ENCODE measurements at places on chromosomes 7 and 10.
A peak's percentile ranks its signal among the peaks of the same experiment; 100 is the strongest.

- peak; percentile 44 for DNase-seq
These were observed 728 bp downstream of the CAV2 start for GRCh38 chr7:116500078-116500853.

- no peak for DNase-seq
These were observed 430.1 kb upstream of the ETV1 start for GRCh38 chr7:14419531-14419930.

DNA sequence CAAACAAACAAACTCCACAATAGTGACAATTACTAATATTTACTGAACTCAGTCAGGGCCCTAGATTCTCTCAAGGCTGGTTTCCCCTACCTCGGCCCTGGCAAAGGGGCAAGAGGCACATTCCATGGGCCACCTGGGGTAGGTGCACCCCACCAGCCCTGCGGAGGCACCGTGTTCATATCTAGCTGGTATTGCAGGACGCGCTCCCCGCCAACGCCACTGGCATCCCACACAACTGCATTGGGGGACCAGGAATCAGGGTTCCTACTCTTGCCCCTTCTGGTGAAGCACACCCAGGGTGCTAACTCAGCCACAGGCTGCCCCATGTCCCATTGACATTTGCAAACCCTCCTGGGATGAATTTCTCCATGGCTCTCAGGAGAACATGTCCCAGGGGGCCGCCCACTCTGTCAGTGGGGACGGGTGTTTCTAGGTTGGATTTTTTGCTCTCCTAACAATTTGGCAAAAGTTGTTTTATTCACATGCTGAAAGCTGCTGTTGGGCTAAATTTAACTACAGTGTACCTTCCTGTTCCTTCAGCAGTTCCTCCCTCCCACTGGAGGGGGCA lies 76.7 kb downstream of the ZRANB1 start:
- no peak for DNase-seq

DNA sequence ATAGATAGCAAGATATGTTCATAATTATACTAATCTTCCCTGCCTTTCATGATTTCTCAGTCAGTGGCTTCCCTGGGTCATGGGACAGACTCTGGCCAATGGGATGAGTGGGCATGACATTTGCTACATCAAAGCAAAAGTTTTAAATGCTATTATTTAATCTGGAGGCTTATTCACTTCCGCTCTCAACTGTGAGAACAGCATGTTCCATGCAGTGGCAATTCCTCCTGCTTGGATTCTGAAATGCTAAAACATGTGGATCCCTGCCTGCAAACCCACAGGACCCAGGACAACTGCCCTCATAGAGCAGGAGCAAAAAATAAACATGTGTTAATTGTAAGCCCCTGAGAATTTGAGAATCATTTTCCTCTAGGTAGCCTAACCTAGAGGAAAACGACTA lies 1412.4 kb upstream of the CELF2 start:
- no peak for DNase-seq

DNA sequence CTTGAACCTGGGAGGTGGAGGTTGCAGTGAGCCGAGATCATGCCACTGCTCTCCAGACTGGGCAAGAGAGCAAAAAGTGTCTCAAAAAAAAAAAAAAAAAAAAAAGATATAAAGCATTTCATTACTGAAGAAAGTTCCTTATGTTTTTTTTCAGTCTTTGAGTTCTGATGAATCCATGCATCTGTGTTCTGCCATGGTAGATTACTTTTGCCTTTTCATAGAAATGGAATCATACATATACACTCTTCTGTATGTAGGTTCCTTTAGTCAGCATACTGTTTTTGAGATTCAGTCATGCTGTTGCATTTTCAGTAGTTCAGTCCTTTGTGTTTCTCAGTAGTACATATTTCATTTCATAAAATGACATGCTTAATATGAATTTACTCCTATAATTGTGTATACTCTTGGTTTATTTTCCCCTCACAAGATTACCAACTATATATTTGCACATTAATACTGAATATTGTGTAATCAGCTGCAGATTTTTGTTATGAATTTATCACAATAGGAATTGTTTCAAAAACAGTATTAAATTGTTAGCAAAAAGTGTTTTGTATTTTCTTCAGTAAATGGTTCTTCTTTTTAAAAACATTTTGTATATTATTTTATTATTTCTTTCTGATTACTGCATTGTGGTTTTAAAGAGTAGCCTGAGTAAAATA lies 2.8 kb upstream of the ZNF777 start:
- DNase-seq = no peak

DNA sequence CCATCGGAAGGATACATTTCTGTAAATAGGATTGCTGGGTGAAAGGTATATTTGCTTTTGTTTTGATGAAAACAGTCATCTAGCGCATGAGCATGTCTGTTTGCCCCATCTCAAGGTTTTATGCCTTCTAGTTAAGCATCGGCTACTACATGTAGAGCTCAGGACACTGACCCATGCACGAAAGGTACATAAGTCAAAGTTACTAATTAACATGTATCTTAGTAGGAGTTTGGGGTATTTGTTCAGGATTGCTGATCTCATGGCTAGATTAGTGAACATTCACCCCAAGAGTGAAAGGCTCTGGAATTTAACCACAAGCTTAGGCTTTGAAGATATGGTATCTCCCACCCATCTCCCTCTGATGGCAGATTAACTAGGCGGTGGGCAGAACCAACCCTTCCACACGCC lies 91.5 kb downstream of the RBM20 start:
- no peak for DNase-seq

DNA sequence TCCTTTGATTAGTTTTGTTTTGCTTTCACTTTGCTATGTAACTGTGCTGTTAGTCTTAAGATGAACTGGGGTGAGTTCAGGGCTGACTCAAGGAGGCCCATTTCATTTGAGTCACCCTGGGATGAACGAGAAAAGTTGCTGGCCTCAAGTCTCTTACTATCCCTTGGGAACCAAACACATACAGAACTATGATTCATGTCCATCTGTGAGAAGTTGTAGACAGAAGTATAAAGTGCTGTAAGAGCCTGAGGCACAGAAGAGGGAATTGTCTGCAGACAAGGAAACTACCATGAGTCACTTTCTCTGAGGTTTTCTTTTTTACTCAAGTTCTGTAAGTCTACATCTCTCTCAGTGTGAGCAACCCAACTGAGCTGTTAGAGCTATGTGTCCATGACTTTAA lies 179.8 kb upstream of the CSTF2T start:
- DNase-seq = peak; percentile 7

GRCh38 chr10:122267849-122268737 lies 3.0 kb upstream of the BTBD16 start:
- peak; percentile 20 for DNase-seq

- DNase-seq = no peak
These were observed 448.7 kb upstream of the POM121L12 start for GRCh38 chr7:52586704-52587103.

- DNase-seq = no peak
These were observed 28.8 kb upstream of the ICA1 start for GRCh38 chr7:8290645-8291308.

- no peak for DNase-seq
These were observed 65.0 kb downstream of the FBXL13 start for GRCh38 chr7:103009466-103010185.

- no peak for DNase-seq
These were observed 130.0 kb downstream of the AUTS2 start for GRCh38 chr7:69728304-69728703.

- DNase-seq = no peak
These were observed 478 bp upstream of the ZNF22 start for GRCh38 chr10:45000138-45000751.

- DNase-seq = no peak
These were observed 5.4 kb downstream of the EMX2 start for GRCh38 chr10:117547716-117548668.

DNA sequence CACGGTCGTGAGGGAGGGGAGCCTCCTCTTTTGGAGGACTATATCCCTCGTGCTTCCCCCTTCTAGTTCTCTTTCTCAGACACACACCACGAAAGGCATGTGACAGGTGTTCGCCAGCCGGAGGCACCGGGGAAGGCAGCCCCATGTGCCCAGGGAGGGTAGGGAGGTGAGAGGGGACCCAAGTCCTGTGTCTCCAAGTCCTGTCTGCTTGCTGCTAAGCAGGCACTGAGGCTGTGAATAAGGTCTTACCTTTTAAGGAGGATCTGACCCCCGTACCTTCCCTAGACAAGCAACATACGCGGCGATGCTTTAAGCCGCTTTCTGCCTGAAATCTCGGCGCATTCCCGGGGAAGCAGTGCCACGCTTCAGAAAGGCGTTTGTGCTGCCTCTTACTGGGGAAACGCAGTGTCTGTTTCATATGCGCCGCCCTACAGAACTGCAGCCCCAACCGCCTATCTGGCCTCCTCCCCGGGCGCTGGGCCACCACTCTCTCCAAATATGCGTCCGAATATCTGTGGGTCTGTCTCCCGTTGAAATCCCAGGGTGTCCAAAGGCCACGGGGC lies 770 bp downstream of the PLXNA4 start:
- no peak for DNase-seq

DNA sequence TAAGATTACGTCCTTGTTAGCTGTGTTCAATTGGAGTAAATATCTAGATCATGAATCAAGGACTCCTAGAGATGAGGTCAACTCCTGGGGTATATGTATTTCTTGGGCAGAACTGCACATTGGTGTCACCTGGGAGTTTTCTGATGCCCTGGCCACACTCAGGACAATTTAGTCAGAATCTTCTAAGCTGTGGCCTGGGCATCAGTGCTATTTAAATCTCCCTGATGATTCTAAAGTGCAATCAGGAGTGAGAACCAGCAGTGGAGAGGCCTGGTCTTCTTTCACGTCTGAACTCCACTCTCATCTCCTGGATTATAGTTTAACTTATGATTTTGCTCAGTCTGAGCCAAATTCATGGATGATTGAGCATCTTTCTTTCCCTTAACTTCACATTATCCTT lies 218.0 kb downstream of the BMPER start:
- DNase-seq = no peak

GRCh38 chr10:72037811-72038210 lies 50.5 kb downstream of the SPOCK2 start:
- DNase-seq = no peak

- no peak for DNase-seq
These were observed 14.4 kb downstream of the CDC14C start for GRCh38 chr7:48938539-48939295.

- DNase-seq = no peak
These were observed 16.4 kb upstream of the C10orf105 start for GRCh38 chr10:71735709-71736569.

- DNase-seq = no peak
These were observed 11.1 kb downstream of the MDFIC start for GRCh38 chr7:114932991-114933390.

DNA sequence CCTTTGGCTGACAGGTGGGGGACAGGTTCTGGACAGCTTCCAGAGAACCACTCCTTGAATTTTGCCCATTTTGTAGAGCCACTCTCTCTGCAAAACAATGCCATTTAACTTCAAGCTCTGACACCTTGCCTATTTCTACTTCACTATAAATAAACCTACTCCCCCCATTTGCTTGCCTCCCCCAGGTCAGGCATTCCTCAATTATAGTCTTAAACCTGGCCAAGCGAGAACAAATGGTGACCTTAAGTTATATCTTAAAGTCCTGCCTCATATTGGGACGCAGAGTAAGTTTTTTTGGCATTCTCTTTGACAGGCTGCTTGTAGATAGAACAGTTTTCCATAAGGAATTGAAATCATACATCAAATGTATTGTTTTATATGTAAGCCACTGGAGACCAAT lies 706.9 kb downstream of the LRMDA start:
- DNase-seq = no peak

DNA sequence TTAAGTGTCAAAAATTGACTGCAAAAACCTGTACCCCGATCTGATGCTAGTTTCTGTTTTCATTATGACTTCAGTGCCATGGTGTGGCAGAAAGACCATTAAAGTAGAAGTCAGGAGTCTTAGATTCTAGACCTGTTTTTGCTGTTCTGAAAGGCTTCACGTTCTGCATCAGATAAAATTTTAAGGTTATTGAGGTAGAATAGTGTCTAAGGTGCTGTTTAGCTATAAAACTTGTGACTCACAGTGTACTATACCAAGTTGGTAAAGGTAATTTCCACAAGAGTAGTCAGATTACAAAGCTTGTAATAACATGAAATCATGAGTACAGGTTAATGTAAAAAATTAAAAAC lies 38.6 kb downstream of the ZNRF2 start:
- no peak for DNase-seq

GRCh38 chr7:30301751-30302150 lies 17.4 kb downstream of the ZNRF2 start:
- DNase-seq = no peak

DNA sequence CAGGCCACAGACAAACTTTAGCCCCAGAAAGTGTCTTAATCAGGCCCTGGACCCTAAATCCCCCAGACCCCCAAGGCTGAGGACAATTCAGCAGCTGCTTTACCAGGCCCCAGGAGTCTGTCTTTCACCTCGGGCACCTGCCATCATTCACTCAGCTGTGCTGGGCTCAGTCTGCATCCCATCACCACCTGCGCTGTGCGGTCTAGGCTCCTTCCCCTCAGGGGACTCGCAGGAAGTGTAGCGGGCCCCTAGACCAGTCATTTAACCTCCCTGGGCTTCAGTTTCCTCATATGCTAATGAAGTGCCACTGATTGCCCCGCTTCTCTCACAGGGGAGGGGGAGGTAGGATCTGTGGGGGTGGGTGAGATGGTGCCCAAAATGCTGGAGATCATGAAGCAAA lies 76.4 kb upstream of the ZMIZ1 start:
- DNase-seq = no peak

GRCh38 chr7:47846138-47846836 lies 102.0 kb downstream of the PKD1L1 start:
- DNase-seq = no peak

DNA sequence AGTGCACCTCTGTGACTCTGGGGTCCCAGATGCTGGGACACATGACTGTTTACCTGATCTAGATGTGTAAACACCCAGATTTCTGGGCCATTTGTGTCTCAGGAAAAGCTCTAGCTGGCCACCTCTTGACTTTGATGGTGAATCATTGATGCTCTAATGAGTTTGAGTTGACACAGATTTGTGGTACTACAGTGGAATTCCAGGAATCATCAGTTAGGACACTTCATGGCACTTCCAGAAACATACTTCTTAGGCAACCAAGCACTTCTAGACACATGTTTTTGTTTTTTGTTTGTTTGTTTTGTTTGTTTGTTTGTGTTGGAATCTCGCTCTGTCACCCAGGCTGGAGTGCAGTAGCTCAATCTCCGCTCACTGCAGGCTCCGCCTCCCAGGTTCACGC lies 302.2 kb upstream of the ZMIZ1 start:
- no peak for DNase-seq

GRCh38 chr7:51326656-51327286 lies 10.2 kb upstream of the COBL start:
- no peak for DNase-seq

- no peak for DNase-seq
These were observed 189.7 kb downstream of the ZNF248 start for GRCh38 chr10:37667736-37668135.

GRCh38 chr10:32930036-32930435 lies 28.0 kb downstream of the ITGB1 start:
- DNase-seq = no peak

- DNase-seq = no peak
These were observed at the start of gene AUTS2 for GRCh38 chr7:69598081-69598486. TSS of gene AUTS2 (plus strand) at chr7:69598475. CDS start at chr7:69599654, 1,179 bp downstream.

DNA sequence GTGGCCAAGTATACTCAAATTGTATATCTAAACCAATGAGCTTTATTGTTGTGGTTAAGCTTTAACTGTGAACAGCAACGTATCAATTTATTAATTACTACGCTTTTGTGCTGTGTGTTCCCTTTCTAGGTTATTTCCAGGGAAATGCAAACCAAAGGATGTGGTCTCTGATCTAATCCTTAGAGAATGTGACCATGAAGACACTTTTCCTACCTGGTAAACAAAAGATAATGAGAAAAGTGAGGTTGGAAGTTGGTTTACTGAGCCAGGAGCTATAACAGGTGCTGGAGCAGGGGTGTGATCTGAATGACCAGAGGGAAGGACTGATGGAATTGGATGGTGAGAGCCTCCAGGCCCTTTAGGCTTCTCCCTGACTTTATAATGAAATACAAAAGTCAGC lies 25.4 kb upstream of the CALU start:
- no peak for DNase-seq

Measured in stimulated activated CD4-positive, alpha-beta T cell treated with anti-CD3 and anti-CD28 coated beads, Interleukin-15, amount 100 ng/mL, for 48 hours (primary cell).